T-cell (primary cell): ENCODE measurements at places on chromosomes 2 and 18.

DNA sequence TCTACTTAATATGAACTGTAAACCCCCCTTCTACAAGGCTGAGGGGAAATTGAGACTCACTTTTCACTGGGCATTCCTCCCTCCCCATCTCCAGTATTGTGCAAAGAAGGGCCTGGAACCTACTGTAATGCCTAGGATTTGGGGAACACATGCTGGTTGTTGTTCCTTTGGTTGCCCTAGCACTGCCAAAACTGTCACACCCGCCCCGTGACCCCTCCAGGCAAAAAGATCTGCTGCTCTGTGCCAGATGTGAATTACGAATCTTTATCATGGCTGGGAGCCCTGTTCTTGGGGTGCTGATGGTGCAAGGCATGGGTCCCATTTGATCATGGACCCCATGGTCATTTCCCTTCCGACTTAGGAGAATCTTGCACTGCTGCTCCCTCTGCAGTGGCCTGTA lies 95.4 kb downstream of the CABLES1 start:
- no peak for DNase-seq

- DNase-seq, result no peak
Observed at GRCh38 chr2:184743096-184743495, 144.8 kb downstream of the ZNF804A start.

DNA sequence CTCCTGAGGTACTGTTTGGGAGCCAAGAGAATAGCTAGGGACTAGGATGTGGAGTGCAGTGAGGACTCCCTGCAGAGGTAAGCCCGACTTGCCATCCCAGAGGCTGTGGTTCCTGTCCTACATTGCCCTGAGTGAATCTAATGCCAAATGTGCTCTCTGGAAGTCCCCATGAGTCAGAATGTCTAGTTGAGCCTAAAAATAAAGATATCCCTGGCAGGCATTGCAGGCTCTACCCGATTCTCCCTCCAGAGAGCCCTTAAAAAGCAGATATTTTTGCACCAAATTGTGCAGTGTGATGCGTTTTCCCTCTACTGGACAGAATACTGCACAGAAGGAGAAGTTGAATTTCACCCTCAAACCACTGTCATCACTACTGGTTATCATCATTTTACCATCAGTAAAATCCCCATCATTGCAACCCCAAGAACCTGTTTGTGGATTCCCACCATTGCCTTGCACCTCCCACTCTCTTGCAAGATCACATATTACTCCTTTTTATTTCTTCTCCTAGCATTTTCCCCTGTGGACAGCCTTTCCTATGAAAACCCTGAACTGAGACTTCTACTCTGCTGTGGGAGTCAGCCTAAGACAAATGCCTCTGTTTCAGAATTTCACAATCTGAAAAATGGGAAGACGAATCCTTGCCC lies 98.0 kb downstream of the MARCHF4 start:
- DNase-seq, result no peak

DNA sequence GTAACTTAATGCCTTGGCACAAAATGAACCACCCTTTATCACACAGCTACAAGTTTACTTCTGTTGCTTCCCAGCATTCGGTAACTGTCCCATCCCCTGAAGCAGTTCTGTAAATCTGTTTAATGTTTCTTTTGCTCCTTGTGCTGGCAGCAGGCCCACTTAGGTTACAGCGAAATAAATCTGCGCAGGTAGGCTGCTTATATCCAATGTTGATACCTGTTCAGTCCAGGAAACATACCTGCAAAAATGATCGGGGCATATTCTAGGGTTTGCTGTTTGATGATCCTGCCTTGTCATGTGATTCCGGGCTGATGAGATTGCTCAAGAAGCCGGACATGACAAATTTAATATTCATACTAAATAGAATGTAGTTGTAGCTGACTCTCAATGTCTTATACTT lies 23.3 kb downstream of the PELI1 start:
- no peak for DNase-seq

- no peak for DNase-seq
Observed at GRCh38 chr2:225100856-225101294, 58.6 kb upstream of the DOCK10 start.

DNA sequence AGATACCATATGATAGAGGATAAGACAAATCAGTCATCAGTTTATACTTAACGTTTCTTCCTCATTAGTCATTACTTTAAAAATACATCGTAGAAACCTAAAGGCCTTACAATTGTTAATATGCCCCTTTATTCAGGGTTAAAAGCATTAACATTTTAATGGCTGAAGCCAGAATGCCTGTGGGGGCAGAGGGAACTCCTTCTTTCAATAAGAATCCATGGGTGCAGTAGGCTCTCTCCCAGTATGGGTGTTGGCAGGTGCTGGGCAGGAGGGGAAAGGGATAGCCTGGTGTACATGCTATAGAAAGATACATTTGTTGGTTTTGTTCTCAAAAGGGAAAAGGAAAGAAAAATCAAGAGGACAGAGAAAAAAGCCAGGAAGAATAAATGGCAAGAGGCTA lies 1035.7 kb upstream of the POU3F3 start:
- DNase-seq, result no peak

DNA sequence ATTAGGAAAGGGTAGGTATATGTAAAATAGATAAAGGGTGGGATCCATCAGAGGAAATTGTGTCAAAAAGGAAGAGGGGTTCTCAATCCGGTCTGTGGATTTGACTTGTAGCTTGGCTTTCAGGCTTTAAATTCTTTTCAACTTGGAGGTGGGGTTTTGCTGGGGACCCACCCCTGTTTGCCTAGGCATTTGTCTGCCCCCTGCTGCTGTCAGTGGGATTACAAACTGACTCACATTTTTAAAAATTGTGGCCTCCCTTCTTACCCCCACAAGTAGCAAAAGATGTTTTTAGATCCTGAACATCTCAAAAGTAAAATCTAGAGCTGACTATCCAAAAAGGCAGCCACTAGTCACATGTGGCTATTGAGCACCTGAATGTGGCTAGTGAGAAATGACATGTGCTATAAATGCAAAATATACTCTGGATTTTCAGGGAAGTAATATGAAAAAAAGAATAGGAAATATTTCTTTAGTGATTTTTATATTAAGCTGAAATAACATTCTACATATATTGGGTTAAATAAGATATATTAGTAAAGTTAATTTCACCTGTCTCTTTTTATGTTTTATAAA lies 178.9 kb downstream of the GFPT1 start:
- no peak for DNase-seq

- no peak for DNase-seq
Observed at GRCh38 chr18:79452190-79452990, 56.7 kb downstream of the NFATC1 start.

- DNase-seq, result no peak
Observed at GRCh38 chr2:170121689-170122088, 56.3 kb upstream of the MYO3B start.

DNA sequence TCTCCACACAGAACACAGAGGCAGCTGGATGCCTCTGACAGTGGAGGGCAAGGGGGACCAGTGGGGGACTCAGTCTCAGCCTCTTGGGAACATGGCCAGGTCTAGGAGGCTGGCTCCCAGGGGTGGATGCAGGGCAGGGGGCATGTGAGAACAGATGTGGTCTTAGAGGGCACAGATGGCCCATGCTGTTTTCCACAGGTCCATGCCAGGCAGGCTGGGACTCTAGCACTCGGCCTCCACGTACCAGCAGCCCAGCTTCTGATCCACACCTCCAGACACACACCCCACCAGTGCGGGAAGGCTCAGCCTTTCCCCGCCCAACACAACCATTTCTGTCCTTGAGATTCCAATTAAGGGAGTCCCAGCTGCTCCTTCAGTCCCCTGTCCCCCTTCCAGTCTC lies 42.4 kb downstream of the TNS1 start:
- DNase-seq, result no peak

- no peak for DNase-seq
Observed at GRCh38 chr2:10504370-10504993, 56.4 kb upstream of the ODC1 start.

DNA sequence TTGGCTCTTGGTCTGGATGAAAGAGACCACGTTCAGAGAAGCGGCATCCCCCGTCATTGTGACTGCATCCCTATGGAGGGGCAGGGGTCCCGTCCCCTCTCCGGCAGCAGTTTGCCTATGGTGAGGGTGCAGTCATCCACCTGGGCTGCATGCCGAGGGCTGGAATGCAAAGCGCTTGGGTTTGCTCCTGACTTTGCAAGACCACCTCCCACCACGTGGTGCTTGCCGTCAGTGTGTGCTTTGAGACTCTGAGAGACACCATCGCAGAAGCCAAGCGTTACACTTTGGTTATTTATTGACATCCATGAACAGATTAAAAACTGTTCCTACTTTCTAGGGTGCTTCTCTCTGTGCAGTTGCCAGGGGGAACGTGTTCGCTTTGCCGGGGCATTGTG lies 59.5 kb downstream of the SH3RF3 start:
- no peak for DNase-seq

DNA sequence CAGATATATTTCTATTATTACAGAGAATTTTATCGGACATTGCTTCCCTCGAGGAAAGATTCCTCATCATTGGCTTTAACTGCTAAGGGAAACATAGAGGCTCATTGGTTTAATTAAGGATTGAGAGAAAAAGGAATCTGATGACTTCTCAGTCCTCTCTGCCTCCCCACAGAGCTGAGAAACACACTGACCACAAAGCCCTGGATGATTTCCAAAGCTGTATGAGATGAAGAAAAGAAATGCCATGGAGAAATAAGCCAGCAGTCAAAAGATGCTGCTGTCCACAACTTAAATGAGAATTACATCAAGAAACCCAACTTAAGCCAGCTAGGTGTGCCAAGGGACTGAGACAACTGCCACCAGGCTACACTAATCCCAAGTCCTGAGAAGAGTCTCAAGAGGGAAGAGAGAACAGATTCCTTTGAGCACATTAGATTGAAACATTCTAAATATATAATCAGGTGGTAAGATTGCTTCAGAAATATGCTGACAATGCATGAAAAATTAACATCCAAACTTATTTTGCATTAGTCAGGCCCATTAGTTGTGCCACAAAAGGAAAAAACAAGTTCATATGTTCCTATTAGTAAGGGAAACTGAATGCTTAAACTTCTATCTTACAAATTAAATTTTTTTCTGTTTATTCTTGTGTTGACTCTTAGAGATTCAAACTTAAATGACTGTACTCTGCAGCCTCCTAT lies 308.1 kb upstream of the CYRIA start:
- no peak for DNase-seq

GRCh38 chr2:168247341-168248261 lies at the start of gene STK39:
STK39 (minus strand) TSS chr2:168247595; CDS start chr2:168247435, 160 bp downstream.
- DNase-seq, result peak; percentile 64

GRCh38 chr2:118925981-118926380 lies 16.0 kb upstream of the MARCO start:
- DNase-seq, result no peak

- DNase-seq, result no peak
Observed at GRCh38 chr2:236667526-236667925, 97.9 kb downstream of the ACKR3 start.

GRCh38 chr2:240589850-240590525 lies 3.5 kb downstream of the CAPN10 start:
- DNase-seq, result no peak

- no peak for DNase-seq
Observed at GRCh38 chr2:72155151-72155550, 7.5 kb upstream of the CYP26B1 start.

GRCh38 chr2:212863185-212863588 lies 288.2 kb downstream of the IKZF2 start:
- DNase-seq, result no peak

- no peak for DNase-seq
Observed at GRCh38 chr2:182006595-182007341, 21.1 kb downstream of the PPP1R1C start.

- no peak for DNase-seq
Observed at GRCh38 chr2:20433946-20434553, 12.8 kb upstream of the RHOB start.

GRCh38 chr18:49161627-49162026 lies 210.9 kb upstream of the SMAD7 start:
- DNase-seq, result no peak

DNA sequence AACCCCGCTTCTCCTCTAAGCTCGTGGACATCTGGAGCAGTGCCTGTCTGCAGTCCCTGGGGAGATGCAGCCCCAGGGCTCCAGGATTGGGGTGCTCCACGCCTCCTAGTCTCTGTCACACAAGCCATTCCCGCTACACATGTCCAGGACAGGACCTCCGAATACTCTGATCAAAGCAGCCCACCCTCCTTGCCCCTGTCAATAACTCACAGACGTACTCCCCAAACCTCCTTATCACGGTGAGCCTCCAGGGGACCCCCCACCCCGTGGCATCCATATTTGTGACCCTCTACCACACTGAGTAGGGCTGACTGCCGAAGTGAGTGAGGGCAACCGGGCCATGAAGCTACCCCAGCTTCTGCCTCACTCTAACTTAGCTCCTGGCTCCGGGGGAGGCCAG lies 727.7 kb downstream of the GALR1 start:
- DNase-seq, result no peak

DNA sequence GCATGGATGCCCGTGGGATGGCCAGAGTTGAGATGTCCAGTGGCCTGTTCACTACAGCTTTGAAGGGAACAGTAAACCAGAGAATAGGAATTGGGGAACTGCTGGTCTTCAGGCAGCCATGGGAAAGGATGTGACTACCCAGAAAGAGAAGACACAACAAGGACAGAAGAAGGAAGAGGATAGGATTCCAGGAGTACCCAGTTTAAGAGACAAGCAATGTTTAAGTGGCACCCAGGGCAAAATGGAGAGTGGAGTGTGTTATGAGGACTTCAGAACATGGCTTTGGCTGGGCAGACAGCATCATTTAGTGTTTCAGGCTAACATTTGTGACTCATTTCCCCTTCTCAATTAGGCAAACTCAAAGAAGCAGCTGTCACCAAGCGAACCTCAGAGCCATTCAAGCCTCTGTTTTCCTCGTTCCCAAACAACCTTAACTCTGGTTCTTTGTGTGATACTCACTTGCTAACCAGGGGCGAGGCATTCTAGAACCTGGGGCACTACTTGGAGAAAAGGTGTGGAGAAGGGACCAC lies 4.0 kb upstream of the FAM124B start:
- no peak for DNase-seq

- DNase-seq, result no peak
Observed at GRCh38 chr2:31998731-31999383, 12.0 kb downstream of the MEMO1 start.

DNA sequence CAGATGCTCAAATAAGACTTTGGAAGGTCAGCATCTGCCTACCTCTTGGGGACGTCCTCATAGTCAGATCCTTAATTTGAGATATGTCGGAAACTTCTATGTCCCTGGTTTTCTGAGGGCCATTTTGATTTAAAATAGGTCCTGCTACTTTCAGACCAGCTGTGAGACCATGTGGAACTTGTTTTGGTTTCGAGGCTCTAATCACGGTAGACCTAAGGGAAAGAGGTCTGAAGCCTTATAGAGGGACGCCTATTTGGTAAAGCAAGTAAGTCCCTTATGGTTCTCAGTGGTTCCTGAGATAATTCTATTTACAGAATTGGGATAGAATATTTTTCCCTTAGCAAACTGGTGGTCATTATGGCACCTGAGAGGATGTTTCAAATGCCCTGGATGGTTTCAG lies 75.1 kb downstream of the RFTN2 start:
- no peak for DNase-seq

DNA sequence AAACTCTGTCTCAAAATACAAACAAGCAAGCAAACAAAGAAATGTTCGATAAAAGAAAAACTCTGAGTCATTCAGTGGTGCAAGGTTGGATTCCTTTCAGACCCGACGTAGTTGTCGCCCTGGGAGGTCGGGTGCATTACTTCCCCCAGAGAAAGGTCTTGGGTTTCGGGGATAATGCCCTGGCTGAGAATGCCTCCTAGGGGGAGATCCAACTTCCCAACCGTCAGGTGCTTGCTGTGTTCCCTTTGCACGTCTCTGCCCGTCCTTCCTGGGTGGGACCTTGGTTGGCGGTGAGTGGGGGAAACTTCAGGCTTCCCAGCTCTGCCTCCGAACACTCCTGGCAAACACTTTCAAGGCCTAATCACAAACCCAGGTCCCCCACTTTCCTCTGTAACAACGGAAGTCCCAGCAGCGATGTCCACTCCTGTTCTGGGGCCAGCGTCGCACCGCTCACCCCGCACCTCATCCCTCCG lies 609 bp downstream of the TPGS2 start:
- DNase-seq, result peak; percentile 2
